ENCODE measurements at places on chromosomes 6 and 20. TPM values are rescaled to one million over a fixed set of nuclear protein-coding genes. Genes with fewer than 3 reads are reported as not detected.

Gene GSTA2
- 0.38 TPM for polyA plus RNA-seq

Gene CLDN20
- 2.3 TPM for polyA plus RNA-seq

Gene DDX43
- 1.3 TPM for polyA plus RNA-seq

Gene SLC52A3
- polyA plus RNA-seq, result 0.48 TPM

Gene ENPP5
- polyA plus RNA-seq, result 10.1 TPM

Gene C2
- 6.2 TPM for polyA plus RNA-seq

Gene RAB23
- polyA plus RNA-seq, result 31.7 TPM

Gene PRDM13
- not detected for polyA plus RNA-seq

Gene SLPI
- polyA plus RNA-seq, result 3.0 TPM

Gene TSBP1
- 0.37 TPM for polyA plus RNA-seq

- DNase-seq, result no peak
Measured at GRCh38 chr6:169799474-169799926, 48.1 kb downstream of the ERMARD start.

GRCh38 chr6:129416337-129416990, 293.5 kb downstream of the ARHGAP18 start:
- DNase-seq, result no peak

DNA sequence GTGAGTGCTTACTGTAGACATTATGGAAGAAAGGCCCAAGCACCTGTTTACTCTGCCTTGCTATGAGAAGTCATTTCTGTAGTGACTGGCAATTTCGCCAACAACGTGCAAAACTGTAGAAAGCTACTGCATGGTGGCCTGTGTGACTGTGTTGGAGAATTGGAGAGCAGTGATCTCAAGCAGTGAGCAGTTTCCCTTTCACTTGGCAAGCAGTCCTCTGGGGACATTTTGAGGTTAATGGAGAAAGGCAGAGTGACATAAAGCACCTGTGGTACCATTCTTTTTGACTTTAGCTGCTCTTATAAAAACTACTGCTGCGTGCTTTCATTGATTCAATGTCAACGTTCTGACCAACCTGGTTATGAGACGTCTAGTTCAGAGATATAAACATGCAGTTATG, 382.6 kb upstream of the JAG1 start:
- DNase-seq, result no peak

DNA sequence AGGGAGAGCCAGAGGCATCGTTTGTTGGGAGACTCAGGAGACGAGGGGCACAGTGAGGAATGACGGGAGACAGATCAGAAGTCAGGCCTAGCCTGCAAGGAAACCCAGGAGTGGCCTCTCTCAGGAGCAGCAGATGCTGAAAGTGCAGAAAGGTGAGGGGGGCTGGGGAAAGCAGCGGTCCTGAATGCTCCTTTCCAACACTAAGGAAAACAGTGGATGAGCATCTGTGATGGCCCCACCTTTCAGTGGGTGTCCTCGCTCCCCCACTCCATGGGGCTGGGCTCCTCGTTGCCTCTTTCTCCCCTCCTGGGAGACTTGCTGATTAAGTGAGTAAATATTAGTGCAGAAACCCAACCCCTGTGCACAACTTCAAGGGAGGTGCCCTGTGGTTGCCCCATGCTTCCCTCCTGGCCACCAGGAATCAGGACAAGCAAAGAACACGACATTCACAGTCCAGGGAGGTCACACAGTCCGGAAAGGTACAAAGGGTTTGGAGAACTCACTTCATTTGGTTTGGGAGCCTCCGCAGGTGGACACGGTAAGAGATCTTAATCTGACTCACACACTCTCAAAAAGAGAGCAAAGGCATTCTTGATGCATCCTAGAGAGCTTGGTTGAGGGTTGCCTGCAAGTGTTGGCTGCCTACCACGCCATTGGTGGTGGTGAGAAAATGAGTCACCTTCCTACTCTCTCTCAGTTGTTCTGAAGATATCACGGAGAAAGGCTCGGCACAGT, 9.7 kb upstream of the BPIFB1 start:
- no peak for DNase-seq

- DNase-seq, result no peak
Measured at GRCh38 chr6:145878591-145879295, 64.1 kb upstream of the FBXO30 start.

DNA sequence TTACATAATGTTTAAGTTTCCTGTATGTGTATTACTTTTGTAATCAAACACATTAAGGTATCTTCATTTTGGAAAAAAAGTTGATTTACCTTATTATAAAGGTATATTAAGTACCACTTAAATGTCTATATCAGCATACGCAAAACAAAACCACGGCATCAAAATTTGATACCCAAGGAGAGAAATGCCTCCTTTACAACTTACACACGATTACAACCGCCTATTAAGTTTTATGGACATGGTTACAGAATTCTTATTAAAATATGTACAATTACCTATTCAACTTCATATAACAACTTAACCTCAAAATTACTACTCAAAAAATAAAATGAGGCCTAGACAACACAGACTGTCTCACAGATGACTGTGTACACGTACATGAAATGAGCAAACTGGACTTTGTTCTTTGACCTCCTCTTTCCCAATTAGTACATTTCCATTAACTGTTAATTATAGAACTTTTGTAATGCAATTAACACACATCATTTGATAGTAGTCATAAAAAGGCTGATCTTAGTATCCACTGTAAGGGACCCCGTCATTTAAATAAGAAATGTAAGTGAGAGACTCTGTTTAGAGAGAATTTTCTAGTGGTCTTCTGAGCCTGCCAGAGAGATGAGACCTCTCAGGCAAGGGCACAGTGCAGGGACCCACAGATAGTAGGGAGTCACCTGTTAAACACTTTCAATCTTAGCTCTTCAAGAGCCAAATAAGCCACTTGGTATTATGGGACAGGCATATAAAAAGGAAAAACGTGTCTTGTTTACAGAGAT, 2.5 kb downstream of the DIDO1 start:
- no peak for DNase-seq

- DNase-seq, result no peak
Measured at GRCh38 chr6:39338397-39338796, 15.9 kb upstream of the KCNK16 start.

- DNase-seq, result no peak
Measured at GRCh38 chr6:157496534-157497095, 115.6 kb downstream of the ZDHHC14 start.

DNA sequence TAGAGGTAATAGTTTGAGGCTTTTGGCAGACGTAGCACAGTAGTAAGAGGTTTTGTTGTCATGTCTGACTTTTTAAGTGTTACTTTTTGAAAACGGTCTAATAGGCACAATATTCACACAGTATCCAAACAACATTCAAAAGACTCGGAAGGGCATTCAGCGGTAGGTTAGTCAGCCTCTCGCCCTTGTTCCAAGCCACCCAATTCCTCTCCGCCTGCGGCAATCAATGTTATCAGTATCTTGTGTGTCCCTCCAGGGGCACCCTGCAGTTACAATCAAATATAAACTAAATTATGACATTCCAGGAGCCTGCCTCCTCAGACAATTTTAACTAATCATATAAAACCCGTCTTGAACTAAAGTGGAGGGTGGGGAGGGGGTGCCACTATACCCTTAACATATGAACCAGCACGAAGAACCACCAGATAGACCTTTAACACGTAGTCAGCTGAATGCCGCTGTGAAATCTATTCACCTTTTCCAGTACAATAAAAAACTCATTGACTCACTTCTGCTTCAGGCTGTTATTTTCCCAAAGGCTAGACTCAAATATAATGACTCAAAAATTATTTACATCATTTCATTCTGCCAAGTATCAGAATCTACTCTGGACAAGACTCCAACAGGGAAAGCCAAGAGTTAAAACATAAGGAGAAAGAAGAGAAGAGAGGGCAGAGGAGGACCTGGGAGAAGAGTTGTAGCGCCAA, 1.6 kb downstream of the TENT5A start:
- no peak for DNase-seq

- DNase-seq, result no peak
Measured at GRCh38 chr6:110063594-110064263, 85.6 kb downstream of the GPR6 start.

- no peak for DNase-seq
Measured at GRCh38 chr6:138989098-138989983, 1.3 kb upstream of the REPS1 start.

- DNase-seq, result no peak
Measured at GRCh38 chr20:63951398-63952209, 4.6 kb downstream of the UCKL1 start.

DNA sequence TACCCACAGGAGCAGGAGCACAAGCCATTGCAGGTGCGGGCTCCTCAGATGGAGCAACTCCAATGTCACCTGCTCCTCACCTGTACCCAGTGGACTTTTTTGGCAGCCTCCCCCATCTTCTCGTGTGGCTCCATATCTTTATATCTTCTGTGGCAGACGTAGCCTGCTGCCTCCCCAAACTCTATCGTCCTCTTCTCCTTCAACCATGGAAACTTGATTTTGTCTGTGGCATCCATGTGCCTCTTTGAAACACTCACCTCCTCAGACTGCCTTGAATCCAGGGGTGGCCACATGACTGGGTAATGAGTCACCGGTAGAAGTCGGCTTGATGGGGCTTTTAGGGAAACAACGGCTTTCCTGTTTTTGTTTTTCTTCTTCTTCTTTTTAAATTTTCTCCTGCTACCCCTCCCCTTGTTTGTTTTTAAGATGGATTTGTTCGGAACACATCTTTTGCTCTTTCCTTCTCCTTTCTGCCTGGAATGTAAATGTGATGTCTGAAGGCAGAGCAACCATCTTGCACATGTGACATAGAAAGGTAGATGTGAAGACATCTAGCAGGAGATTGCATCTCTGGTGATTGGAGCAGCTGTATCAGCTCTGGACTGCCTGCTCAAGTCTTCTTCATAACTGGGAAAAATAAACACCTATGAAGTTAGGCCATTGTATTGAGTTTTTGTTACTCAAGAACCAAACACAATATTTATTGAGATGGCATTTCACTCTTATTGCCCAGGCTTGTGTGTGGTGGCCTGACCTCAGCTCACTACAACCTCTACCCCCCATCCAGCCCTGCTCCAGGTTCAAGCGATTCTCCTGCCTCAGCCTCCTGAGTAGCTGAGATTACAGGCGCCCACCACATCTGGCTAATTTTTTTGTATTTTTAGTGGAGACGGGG, 69.9 kb upstream of the DDR1 start:
- DNase-seq, result no peak

GRCh38 chr20:14657266-14658005, 320.0 kb upstream of the FLRT3 start:
- DNase-seq, result peak; percentile 25

- DNase-seq, result no peak
Measured at GRCh38 chr6:98992535-98992934, 44.8 kb upstream of the FBXL4 start.

DNA sequence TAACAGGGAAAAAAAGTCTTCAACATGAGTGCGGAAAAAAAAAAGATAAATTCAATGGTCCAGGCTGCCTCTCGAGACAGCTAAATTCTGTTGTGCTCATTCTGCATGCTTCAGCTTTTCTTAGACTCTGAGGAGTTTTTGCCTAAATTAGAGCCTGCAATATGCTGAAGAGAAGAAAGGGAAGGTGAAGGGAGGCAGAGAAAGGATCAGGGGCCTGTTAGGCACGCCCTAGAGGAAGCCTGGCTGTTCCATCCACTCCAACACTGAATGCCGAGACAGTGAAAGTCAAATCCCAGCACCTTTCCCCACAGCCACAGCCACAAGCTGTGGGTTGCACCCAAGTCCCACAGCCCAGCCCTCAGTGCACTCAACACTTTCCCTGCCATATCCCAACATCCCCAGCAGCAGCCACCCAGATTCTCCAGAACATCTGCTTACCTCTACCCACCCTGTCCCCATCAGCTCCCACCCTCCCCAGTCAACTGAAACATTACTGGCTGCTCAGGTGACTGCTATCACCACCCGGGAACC, 37.3 kb downstream of the PREX1 start:
- DNase-seq, result no peak

- DNase-seq, result no peak
Measured at GRCh38 chr20:46112430-46113112, 5.5 kb upstream of the CD40 start.

GRCh38 chr20:44785768-44786167, 24.6 kb downstream of the RIMS4 start:
- no peak for DNase-seq

- no peak for DNase-seq
Measured at GRCh38 chr6:44180406-44180805, 21.8 kb downstream of the CAPN11 start.

- no peak for DNase-seq
Measured at GRCh38 chr6:147067184-147067583, 137.0 kb upstream of the STXBP5 start.

GRCh38 chr6:49668083-49668511, 31.5 kb upstream of the RHAG start:
- DNase-seq, result no peak

- DNase-seq, result no peak
Measured at GRCh38 chr6:14467591-14467990, 350.0 kb downstream of the CD83 start.

- DNase-seq, result no peak
Measured at GRCh38 chr6:32763421-32763820, at the start of gene HLA-DQB2. Gene HLA-DQB2 (minus strand): TSS chr6:32763532. CDS start chr6:32763470, 62 bp downstream.

GRCh38 chr6:3882866-3883265, 33.7 kb downstream of the FAM50B start:
- DNase-seq, result no peak

Measured in right lung (tissue), 10 donors.